ENCODE measurements at places on chromosomes 6 and 20.

- no peak for DNase-seq
Observed at GRCh38 chr20:44186674-44187053, 324 bp downstream of the JPH2 start.

DNA sequence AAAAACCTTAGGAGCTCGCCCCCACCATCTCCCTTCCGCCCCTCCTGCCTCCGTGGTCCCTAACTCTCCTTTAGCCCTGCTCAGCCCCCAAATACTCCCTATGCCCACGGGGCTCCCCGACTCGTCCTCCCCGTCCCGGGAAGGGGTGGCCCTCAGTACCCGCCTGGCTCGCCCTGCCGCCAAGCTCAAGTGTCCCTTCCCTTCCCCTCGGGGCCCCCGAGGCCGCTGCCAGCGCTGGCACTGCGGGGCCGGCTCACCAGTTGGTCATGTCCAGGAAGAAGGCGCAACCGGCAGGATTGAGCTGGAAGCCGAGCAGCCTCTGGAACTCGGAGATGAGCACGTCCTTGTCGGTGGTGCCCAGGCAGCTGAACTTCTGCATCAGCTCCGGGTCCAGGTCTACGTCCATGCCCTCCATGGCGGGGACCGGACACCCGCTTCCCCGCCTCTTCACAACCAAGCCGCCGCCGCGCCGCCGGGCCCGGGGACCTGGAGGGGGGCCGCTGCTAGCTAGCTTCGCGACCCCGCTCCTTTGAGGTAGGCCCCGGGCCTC lies 303 bp downstream of the ILRUN start:
- DNase-seq, result peak; percentile 46

GRCh38 chr20:33788351-33789049 lies 22.6 kb upstream of the CHMP4B start:
- DNase-seq, result no peak

DNA sequence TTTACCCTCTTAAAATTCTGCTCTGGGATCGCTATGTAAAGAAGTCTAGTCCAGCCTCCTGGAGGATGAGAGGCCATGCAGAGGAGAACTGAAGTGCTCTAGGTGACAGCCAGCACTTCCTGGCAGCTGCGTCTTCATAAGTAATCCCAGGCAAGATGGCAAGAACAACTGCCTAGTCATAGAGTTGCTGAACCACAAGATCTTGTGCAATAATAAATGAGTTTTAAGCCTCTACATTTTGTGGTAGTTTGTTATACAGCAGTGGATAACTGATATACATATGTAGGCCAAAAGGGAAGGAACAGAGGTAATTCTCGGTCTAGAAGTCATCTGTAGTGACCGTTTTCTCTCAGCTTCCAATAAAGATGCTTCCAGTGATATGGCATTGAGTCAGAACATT lies 103.8 kb upstream of the FLRT3 start:
- no peak for DNase-seq

GRCh38 chr20:3557237-3557785 lies 86.5 kb downstream of the ATRN start:
- no peak for DNase-seq

DNA sequence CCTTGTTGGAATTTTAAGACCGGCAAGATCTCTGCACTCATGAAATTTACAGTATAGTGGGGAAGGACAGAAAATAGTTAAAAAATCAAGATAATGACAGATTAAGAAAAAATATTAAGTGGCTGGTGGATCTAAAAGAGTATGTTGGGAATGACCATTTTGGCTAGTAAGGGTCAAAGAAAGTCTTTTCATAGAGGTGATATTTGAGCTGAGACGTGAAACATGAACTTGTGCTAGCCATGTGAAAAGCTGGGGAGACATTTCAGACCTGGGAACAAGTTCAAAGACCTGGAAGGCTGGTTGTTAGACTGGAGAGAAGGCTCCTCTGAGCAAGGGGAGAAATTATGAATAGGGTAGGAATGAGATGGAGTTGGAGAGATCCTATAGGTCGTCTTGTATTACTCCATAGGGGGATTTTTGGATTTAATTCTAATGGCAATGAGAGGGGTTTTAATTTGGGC lies 4.7 kb downstream of the BICRAL start:
- DNase-seq, result no peak

GRCh38 chr6:208938-209337 lies 83.3 kb upstream of the DUSP22 start:
- DNase-seq, result no peak

GRCh38 chr6:108588586-108588985 lies 27.9 kb downstream of the FOXO3 start:
- no peak for DNase-seq

DNA sequence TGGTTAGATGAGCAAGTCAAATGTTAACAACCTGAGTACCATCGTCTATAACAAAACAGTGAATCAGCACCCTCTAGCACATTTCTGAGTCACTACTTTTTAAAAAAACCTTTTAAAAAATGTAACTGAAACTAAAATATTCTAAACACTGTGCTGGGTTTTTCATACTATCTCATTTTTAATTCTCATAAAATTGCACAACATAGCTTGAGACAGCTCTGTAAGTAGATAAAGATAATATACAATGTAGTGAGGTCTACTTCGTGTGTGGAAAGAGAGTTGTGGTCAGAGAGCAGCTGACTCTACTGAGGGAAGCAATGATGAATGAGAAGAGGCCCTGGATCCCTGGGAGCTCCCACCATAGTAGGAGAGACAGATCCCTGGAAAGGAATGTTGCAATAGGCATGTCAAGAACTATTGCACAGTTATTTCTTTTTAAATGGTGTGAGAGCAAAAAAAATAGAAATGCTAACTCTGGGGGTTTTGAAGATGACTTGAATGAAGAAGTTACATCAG lies 13.6 kb upstream of the CALHM6 start:
- DNase-seq, result no peak

GRCh38 chr20:829551-829950 lies 4.0 kb upstream of the FAM110A start:
- DNase-seq, result no peak

DNA sequence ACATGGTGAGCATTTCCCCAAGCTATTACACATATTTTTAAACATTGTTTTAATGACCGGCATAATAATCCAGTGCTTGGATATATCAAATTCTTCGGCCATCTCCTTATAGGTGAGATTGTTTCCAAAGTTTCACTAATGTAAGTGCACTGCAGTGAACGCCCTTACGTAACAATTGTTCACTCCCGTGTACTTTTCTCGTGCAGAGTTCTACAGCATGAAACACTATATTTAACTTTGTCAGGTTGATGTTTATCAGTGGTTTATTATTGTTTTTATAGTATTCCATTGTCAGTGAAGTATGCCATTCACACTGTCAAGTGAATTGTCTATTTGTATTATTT lies 3.4 kb upstream of the GZF1 start:
- DNase-seq, result no peak
